ENCODE measurements at places on chromosomes 13 and 19.

- DNase-seq, result no peak
Measured at GRCh38 chr19:33718651-33719254, 77.9 kb upstream of the KCTD15 start.

DNA sequence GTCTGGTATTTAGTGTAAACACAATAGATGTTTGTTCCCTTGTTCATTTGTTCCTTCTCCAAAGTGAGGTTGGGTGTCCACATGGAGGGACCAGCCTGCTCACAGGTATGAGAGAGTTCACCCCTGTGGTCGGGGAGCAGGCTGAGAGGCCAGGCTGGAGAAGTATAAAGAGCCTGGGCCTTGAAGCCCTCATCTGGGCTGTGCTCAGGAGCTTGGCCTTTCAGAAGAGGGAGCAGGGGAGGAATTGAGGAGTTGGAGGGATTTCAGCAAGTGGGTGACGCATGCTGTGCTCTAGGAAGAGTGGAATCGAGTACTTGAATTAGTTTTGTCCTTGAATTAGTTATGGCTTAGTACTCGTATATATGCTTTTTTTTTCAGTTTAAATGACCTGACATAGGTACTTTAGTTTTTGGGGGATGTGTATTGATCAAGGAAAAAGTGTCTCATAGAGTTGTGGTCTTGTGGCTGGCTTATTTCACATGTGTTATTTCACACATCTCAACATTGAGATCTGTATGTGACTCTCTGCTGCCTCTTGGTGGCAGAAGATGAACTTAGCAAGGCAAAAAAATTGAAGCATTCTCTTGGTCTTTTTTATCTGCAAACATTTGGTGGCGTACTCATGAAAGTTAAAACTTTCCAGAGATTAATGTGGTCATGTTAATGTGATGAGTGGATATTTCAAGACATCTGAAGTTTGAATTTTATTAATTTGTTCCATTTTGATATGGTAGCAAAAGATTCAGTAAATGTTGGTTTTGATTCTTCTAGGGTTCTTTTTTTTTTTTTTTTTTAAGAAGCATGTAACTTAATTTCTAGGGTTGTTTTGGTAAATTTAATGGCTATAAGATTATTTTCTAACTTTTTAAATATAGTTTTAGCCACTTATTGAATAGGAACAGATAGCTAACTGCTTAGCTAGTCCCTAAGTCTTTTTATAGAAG is 54.3 kb downstream of the SLAIN1 start:
- peak; percentile 41 for DNase-seq

DNA sequence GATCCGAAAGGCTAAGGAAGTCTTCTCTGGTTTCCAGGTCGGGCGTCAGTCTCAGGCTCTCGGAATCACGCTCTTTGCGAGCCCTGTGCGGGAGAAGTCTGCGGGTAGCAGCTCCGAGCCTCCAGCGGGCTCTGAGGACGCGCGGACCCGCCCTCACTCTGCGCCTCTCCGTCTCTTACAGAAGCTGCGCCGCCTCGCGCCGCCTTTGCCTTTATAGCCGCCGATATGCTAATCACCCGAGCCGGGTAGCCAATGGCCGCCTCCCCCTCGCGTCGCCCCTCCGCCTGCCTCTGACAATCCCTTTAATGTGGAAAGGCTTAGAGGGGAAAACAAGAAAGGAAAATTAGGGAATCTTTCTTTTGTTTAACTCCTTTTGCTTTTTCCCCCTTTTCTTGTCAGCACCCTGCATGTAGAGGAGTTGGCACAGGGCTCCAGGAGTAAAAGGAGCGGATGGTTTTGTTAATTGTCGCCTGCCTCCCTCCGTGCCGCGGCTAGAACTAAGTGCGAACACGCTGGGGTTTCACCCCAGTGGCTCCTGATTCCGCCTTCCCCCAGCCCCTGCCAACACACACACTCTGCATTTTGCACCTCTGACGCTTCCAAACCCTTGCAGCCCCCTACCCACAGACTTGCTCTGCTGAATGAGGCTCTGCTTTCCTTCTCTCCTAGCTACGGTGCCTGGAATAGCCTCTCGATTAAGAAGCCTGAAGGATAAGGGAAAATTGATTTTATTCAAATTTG is at the start of gene PCDH8:
Gene PCDH8 (minus strand): TSS at position 186 of the 741 bp plus-strand sequence. CDS start 204 bp downstream, outside the sequence.
- DNase-seq, result no peak

GRCh38 chr19:29690842-29691241 is 24.2 kb downstream of the C19orf12 start:
- peak; percentile 71 for DNase-seq

- DNase-seq, result no peak
Measured at GRCh38 chr13:75785130-75785529, 149.0 kb downstream of the LMO7 start.

GRCh38 chr13:87906411-87906810 is 235.2 kb downstream of the SLITRK5 start:
- DNase-seq, result no peak

- DNase-seq, result no peak
Measured at GRCh38 chr19:12792853-12793289, 1.6 kb downstream of the JUNB start.

GRCh38 chr19:3751236-3751635 is 10.3 kb downstream of the APBA3 start:
- DNase-seq, result no peak

- DNase-seq, result no peak
Measured at GRCh38 chr19:39342647-39343305, 555 bp downstream of the SAMD4B start.

All from inflammatory macrophage (primary cell).